ENCODE measurements at places on chromosomes 4 and X.
A peak's percentile ranks its signal among the peaks of the same experiment; 100 is the strongest.

DNA sequence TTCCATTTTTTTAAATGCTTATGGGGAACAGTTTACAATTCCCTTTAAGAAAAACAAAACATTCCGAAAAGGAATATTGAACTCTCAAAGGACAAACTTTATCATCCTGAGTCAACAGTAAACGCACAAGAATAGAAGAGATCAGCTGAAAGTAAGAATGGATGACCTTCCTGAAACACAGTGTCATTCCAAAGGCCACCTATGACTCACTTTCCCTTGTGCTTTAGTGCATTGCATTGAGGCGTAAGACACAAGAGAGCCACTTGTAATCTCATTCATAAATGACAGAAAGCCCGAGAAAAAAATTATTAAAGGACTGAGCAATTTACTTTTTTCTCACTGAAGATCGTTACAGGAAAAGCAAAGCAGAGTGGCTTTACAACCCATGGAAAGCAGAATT is 1062.4 kb upstream of the DIAPH2 start:
- no peak for DNase-seq

DNA sequence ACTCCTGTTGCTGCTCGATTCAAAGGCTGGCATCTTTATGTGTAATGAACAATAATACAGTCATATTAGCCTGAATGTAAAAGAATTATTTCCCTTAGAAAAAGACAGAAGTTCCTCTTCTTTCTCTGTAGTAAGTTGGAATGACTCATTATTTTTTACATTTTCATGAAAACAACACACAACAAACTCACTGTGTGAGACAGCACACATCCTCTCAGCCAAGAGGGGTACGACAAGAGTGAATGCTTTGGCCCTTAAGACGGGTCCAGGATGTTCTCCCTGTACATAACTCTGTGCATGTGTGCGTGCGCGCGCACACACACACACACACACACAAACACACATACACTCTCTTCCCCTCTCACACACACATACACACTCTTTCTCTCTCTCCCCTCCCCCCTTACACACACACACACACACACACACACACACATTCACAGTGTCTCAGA is 72.8 kb downstream of the MANBA start:
- no peak for DNase-seq

- peak; percentile 47 for DNase-seq
Observed at GRCh38 chr4:6720202-6720699, 4.3 kb downstream of the BLOC1S4 start.

DNA sequence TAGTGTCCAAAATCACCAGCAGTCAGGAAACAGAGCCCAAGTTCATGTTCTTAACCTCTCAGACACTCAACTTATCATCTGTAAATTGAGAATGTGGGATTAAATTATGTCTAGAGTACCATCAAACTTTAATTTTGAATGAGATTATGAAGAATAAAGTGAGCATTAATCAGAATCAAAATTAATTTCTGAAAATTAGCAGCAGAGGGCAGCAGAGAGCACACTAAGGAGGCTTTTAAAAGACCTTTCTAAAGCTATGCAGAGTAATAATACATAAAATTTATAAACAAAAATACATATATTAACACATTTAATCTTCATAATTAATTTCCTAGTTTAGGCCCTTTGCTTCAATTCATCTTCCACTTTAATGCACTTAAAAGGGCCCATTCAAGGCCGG is 7.1 kb downstream of the TASL start:
- DNase-seq, result no peak

DNA sequence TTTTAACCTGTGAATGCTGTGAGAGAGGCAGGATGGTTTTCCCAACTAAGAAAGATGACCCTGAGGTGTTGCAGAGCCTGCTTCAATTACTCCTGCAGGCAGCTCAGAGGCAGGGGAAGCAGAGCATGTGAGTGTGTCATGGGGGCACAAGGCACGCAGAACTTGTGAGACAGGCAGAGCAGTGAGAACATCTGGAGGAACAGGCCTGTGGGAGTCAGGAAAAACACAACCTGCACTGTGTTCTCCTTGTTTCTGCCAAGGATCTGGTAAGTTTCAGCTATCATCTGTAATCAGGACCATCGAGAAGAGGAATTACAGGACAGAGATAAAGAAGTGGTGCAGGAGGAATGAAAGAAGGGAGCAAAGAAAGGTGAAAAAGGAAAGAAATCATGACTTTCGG is 741.8 kb upstream of the INTU start:
- no peak for DNase-seq

- DNase-seq, result no peak
Observed at GRCh38 chr4:2791518-2792395, 1.1 kb upstream of the SH3BP2 start.

- DNase-seq, result no peak
Observed at GRCh38 chrX:1925053-1925481, 310.2 kb downstream of the ASMT start.

DNA sequence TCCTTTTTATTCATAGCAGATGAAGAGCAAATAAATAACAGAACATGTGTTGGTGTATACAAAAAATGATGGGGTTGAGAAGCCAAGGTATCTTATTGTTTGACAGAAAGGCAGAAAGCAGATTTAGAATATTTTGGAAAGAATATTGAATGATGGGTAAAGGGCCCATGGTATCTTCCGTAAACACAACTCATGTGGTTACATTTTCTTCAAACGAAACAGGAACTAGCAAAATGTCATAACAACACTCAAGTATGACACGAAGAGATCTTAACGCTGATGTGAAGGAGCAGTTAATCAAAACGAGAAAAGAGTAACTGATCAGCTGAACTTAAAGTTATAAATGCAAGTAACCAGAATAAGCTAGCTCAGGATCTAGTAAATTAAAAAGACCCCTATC is 195.7 kb upstream of the GK2 start:
- peak; percentile 4 for DNase-seq

GRCh38 chrX:78103001-78103622 is 936 bp upstream of the PGK1 start:
- no peak for DNase-seq

DNA sequence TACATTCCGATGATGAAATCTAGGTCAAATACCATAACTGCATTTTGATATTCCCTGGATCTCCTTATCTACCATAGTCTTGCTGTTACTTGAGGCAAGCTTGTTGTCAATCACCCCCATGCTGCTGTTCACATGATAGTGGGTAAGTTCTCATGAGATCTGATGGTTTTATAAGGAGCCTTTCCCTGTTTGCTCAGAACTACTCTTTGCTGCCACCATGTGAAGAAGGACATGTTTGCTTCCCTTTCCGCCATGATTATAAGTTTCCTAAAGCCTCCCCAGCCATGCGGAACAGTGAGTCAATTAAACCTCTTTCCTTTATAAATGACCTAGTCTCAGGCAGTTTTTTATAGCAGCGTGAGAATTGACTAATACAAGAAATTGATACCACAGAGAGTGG is 432.0 kb downstream of the GLUD2 start:
- DNase-seq, result no peak

- DNase-seq, result no peak
Observed at GRCh38 chr4:179110356-179110755, 1668.1 kb upstream of the AGA start.

- no peak for DNase-seq
Observed at GRCh38 chr4:188975271-188975670, 836.0 kb downstream of the TRIML1 start.

DNA sequence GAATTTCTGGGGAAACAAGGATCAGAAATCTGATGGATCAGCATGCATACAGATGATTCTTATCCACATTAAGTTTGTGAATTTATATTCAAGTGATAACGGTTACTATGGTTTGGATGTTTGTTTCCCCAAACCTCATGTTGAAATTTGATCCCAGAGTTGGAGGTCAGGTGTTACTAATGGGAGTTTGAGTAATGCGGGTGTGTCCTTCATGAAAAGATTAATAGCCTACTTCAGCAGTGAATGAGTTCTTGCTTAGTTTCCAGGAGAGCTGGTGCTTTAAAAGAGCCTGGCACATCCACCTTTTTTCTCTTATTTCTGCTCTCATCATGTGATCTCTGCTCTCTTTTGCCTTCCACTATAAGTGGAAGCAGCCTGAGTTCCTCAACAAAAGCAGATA is 712.4 kb downstream of the IL1RAPL1 start:
- DNase-seq, result no peak

Measured in Kasumi-1 (cell line).